ENCODE measurements at places on chromosomes 7 and 10.

- DNase-seq, result no peak
Observed at GRCh38 chr10:25063644-25064043, 47.2 kb downstream of the THNSL1 start.

DNA sequence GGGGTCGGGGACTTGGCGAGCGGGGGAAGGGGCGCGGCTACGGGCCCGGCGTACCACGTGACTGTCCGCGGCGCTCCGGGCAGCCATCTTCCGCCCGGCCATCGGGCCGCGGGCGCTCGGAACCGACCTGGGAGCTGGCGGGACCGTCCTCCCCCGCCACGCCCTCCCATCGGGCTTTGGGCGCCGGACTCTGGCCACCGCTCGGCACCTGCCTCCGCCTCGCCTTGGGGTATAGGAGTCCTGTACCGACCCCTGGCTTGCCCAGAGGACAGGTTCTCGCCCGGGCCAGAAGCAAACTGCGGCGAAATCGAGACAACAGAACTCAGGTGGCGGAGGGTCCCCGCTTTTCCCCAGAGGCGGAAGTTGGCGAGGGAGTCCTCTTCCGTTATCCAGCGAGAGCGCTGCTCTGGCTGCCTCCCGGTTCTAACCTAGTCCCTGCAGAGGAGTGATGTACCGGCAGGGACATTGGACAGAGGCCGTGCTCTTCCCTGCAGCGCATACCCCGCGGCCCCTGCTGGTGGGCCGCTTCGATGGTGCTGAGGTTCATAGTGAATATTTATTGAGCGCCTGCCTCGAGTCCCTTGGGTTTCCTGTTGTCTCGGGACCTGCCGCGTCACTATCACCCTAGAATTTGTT, 1.2 kb upstream of the SGMS1 start:
- DNase-seq, result peak; percentile 44

- no peak for DNase-seq
Observed at GRCh38 chr10:28710202-28710886, 33.0 kb downstream of the BAMBI start.

GRCh38 chr7:42704710-42705109, 207.2 kb downstream of the C7orf25 start:
- DNase-seq, result no peak

- no peak for DNase-seq
Observed at GRCh38 chr10:80253266-80253962, 36.0 kb downstream of the MAT1A start.

- no peak for DNase-seq
Observed at GRCh38 chr7:10106609-10107008, 867.1 kb upstream of the PHF14 start.

GRCh38 chr7:140714331-140715040, 18.0 kb downstream of the NDUFB2 start:
- no peak for DNase-seq

DNA sequence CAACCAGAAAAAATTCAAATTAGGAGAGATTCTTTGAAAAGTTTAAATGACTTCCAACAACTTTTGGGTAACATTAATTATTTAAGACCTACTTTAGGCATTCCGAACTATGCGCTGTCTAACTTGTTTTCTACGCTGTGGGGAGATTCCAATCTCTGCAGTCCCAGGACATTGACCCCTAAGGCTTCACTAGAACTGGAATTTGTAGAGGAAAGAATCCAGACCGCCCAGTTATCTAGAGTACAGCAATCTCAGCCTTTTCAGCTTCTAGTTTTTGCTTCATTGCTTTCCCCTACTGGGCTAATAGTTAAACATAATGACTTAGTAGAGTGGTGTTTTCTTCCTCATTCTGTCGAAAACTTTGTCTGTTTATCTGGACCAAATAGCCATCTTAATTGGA, 14.9 kb upstream of the DDC start:
- DNase-seq, result no peak

GRCh38 chr7:47479821-47480575, 101.9 kb downstream of the TNS3 start:
- no peak for DNase-seq

- DNase-seq, result no peak
Observed at GRCh38 chr7:147664541-147664940, 926.0 kb upstream of the C7orf33 start.

DNA sequence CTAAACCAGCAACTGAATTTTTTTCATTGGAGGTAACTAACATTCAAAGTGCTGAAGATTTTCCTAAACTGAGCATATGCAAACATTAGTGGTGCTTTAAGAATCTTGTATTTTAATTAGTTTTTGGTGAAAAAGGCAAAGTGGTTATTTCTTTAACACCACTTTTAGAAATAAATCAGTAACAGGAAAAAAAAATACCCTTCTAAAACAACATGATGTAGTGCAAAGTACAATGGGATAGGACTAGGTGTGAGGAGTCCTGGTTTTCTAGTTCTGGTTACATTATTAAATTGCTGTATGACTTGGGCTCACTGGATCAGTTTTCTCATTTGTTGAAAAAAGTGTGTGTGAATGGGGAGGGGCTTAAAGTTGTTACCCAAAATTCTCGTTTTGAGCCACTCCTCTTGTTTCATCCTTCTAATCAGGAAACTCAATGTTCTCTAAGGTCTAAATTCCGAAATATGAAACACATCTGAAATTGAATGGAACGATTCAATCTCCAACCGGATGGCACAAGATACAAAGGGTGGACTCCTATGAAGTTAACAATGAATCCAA, 1.8 kb downstream of the WASL start:
- no peak for DNase-seq

- no peak for DNase-seq
Observed at GRCh38 chr10:10777279-10777678, 240.4 kb upstream of the CELF2 start.

DNA sequence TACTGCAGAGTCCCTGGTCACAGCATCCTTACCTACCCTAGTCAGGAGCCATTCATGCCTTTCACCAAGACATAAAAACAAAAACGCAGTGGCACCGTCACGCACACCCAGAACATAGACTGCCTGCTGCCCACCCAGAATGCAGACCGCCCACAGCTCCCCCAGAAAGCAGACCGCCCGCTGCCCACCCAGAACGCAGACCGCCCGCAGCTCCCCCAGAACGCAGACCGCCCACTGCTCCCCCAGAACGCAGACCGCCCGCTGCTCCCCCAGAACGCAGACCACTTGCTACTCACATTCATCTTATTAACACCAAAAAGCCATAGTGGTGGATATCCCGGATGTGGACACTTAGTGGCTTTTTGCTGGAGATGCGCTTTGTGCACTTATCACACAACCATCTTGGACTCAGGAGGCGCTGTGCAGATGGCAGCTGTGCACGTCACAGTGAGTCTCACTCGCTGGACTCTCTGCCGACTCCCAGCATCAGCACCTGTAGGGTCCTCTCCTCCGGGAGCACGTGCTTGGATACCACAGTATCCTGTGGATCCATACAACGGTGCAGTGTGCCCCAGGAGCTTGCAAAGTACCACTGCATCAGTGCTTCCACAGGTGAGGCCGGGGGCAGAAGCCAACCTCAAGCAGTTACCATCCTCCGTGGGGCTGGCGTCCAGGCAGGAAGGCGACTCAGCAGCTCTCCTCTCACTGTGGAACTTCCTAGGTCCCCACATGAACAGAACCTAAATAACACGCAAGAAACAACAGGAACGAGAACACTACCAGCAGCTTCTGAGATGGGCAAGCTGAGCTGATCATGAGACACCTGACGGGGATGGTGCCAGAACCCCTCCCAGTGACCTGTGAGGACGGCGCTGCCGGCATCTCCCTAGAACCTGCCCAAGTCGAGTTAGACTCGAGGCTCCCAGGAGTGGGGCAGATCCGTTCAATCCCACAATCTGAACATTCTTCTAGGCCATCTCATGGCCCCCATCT, 161.0 kb downstream of the DIP2C start:
- no peak for DNase-seq

DNA sequence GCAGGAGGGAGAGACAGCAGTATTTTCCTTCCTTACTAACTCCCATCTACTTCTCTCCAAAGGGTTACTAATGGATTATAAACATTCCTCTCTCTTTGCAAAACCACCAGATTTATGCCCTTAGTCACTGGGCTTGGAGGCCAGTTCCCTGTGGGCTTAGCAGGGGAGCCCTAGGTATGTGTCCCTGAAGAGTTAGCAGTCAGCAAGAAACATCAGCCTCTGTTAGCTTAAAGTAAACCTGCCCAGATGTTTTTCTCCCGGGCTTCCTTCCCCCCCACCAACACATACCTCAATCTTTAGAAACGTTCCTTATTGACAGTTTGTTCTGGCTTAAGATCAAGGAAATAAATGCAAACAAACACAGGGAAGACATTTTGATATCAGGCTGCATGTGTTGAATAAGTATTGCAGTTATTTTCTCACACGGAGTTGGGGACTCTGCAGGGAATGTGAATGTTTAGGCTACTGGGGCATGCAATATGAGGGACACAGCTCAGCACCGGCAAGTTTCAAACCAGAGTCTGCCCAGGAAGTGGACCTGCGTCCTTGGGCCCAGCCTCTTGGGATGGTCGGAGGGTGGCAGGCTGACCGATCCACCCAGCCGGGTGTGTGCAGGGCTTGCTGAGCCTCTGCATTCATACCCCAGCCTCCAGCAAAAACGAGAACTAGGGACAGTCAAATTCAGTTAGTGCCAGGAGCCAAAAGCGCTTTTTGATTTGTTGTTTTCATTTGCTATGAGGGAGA, 252.0 kb upstream of the GRB10 start:
- no peak for DNase-seq

DNA sequence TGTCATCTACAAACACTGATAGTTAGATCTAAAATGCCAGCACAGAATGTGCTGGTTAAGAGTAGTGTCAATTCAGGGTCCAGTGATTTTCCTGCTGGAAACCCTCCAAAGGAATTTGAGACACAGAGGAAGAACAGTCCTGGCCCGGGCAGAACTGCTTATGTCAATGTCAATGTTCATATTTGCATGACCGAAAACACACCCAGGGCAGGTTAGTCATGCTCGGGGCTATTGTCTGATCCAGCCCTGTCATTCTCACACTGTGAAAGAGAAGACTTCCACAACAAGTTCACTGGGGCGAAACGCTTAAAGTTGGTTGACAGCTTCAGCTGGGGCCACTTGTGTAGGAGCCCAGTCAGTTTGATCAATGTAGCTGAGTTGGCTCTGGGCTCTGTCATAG, 139.3 kb downstream of the C1GALT1 start:
- DNase-seq, result no peak

GRCh38 chr7:139916717-139917395, 87.8 kb downstream of the TBXAS1 start:
- DNase-seq, result no peak

DNA sequence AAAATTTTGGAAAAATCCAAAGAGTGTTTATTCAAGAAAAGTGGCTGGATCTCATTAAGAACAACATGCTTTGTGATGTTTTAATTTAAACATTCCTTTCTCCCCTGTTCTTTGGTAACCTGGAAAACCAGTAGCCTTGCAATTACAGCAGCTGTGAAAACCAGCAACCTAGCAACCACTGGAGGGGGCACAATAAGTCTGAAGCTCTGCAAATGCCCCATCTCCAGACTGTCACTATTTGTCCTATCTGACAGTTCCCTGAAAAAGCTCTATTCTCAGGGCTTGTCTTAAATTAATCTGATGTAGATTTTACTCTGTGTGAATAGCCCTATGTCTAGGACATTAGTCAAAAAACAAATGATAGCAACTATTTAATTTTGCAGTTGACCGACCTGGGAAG, 137.6 kb upstream of the THSD7A start:
- no peak for DNase-seq

GRCh38 chr7:135976312-135977006, 700 bp downstream of the MTPN start:
- DNase-seq, result peak; percentile 13

DNA sequence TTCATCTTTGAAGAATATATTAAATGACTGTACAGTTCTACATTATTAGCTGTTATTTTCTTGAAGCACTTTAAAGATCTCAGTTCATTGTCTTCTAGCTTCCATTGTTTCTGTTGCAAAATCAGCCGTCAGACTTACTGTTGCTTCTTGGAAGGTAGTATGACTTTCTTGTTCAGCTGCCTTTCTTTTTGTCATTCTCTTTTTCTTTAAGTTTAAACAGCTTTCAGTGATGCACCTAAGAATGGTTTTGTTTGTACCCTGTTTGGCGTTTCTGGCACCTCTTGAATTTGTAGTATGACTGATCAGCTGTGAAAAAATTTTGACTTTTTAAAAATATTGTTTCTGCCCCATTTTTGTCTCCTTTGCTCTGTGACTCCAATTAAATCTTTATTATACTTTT, 9.3 kb downstream of the MKLN1 start:
- no peak for DNase-seq

GRCh38 chr7:101591504-101591903, 37.6 kb downstream of the MYL10 start:
- DNase-seq, result no peak

DNA sequence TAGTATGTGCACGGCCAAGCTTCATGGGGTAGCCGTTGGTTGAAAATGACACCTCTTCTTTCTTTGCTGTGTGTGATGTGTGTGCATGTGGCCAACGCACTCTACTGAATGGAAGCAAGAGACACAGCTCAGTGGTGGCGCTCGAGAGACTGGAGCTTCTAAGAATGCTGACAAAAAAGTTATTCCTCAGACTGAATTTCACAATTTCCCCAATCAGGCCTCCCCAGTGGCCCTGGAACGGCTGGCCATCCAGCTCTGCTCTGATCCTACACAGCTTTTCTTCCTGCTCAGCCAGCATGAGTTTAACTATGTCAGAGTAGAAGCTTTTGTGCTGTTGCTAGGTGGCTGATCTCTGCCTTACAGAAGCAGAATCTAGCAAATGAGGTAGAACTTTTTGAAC, 186.7 kb upstream of the PLXDC2 start:
- DNase-seq, result no peak

DNA sequence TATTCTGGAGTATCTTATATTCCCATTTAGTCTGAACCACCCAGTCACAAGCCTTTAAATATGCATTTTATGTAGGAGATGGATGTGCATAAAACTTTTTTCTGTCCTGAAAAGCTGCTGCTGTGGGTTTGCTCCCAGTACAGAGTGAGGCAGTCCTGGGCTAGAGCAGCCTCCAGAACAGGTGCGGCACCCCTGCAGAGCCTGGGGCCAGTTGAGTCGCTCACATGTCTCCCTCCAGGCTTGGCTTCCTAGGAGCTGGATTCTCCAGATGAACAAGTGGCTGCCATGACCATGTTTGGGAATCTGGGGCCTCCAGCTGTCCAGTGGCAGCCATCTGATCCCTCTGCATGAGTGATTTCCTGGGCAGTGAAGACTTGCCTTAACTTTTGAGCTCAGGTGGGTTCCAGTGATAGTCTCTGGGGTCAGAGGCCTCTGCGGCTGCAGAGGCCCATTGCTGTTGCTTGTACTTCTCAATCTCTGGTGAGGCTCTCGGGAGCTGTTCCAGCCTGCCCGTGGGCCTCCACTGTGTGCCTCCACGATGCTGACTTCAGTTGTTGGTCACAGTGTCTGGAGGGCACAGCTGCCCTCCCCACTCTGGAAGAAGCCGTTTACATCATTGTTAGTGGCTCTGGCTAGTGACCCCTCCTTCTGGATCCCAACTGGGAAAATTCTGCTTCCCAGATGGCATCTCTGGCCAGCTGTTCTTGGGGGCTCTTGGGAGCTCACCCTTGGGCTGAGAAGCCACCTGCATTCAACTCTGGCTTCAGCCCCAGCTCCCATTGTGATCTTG, 120.4 kb downstream of the EMX2 start:
- DNase-seq, result no peak

- peak; percentile 71 for DNase-seq
Observed at GRCh38 chr7:128425850-128426249, 16.1 kb upstream of the IMPDH1 start.
